Motor neuron (in vitro differentiated cells): ENCODE measurements at places on chromosomes 2 and 18. TPM values are rescaled to one million over a fixed set of nuclear protein-coding genes. Genes with fewer than 3 reads are reported as not detected.

DNA sequence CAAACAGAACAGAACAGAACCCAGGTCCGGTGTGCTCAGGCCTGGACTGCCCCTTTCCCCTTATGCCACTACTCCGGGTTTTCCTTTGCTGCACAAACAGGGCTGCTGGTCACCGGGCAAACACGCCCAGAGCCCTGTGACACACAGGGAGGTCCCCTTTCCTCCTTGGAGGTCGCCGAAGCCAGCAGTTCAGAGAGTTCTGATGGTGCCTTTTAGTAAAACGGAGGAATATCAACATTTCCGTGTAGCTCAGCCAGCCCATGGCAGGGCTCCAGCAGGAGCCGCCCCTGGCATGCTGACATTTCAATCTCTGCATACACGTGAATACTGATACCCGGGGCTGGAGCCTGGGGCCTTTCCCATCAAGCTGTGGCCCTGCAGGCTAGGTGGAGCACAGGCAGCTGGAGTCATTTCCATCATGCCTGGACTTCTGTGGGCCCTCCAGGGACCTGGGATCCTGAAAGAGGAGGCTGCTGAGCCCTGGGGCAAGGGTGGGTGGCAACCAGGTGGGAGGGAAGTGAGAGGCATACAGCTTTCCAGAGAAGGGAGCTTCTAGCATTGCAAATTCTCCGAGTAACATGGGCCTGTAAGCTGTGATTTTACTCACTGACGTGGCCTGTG is 91.4 kb upstream of the PXDN start:
- ATAC-seq, result peak; percentile 34

DNA sequence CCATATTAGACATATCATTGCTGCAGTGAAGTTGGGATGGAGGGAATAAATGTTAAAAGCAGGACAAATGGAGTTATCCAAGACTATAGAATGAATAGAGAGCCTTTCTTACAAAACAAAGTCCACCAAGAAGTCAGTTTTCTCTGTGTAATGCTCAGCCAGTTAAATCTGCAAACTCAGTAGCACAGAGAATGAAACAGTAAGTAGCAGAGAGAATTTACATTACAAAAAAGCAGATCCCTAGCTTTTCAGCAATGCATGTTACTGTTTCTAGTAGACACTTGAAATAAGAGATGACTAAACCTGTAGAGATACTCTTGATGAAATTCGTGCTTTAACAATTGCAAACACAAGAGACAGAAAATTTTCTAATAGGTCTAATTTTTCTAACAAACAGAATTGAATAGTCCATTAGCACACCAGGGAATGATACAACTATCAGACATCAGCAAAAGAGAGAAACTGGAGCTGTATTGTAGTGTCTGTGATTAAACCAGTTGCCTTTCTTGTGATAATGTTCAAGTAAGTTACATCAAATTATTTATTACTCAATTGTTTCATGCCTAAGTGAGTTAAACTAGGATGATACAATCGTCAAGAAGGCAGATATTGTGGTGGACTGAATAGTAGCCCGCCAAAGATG is 322.2 kb upstream of the DDX18 start:
- ATAC-seq, result no peak

GRCh38 chr18:31217038-31217849 is 54.6 kb upstream of the DSC1 start:
- peak; percentile 62 for ATAC-seq

GRCh38 chr2:95270541-95271081 is 3.6 kb upstream of the PROM2 start:
- no peak for ATAC-seq

The C2orf78 gene
- 0.10 and 0.18 TPM in 2 replicates for total RNA-seq

DNA sequence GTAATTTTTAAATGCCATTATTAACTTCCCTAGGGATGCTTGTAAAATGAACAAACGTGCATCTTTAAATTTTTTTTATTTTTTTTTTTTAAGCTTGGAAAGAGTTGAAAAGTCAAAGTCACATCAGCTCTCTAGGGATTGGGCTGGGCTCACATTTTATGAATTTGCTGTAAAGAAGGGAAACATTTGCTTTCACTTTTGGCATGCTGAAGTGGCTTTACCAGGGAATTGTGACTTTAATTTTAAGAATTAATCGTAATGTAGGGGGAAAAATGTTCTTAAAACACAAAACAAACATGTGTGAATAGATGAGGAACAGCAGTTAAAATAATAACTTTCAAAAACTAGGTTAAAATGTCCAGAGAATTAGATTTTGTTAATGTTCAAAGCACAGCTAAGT is 123.0 kb downstream of the AGAP1 start:
- ATAC-seq, result no peak

DNA sequence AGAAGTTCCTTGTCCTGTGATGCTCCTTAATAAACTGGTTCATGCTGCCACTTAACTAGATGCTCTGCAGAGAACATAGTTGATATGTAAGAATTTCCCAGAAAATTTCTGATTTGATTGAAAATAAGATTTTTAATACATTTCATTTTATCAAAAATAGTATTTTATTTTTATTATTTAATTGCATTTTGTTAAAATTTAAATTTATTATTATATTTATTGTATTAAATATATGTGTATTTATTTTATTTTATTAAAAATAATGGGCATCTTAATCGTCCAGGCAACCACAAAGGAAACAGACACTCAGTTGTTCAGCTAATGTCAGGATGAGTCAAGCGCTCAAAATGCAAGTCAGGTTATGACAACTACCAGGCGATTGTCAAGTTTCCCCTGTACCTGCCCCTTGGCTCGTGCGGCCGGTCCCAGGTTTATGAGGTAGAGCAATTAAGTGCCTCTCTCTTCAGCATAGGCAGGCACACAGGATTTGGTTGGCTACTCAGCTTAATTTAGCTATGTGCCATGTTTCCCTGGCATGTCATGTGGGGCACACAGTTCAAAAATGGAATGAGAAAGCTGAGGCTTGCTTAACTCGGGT is 361.2 kb downstream of the RND3 start:
- peak; percentile 11 for ATAC-seq

GRCh38 chr2:226334981-226335720 is 464.5 kb downstream of the IRS1 start:
- ATAC-seq, result no peak

The CRYBA2 gene
- total RNA-seq, result 0.87 TPM in 1 of 2 replicates, not detected in the other

DNA sequence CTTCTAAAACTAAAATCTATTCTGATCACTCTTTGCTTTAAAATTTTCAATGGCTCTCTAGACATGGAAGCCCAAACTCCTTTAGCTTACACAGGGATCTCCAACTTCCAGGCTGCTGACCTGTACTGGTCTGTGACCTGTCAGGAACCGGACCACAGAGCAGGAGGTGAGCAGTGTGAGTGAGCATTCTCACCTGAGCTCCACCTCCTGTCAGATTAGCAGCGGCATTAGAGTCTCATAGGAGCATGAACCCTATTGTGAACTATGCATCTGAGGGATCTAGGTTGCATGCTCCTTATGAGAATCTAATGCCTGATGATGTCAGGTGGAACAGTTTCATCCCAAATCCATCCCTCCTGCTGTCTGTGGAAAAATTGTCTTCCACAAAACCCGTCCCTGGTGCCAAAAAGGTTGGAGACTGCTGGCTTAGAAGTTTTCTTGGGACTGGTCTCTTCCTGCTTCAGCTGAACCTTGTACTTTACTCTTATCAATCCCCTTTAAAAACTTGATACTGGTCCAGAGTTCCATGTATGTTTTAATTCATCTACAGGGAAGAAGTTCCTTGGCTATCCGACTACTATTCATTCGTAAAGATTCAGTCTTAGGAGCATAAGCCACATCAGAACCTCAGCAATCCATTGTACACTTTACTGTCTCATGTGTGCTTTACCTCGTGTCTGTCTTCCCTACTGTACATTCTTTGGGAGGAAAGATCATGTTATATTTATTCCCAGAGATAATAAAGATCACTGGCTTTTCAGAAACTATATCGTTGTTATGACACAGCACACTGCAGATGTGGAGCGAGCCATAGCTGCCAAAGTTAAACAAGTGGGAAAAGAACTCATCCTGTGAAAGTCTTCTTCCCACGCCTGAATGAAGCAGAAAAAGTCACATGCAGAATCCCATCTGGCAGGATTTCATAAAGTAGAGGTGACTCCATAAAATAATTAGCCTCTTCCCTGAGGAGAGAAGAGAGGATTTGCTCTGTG is 183.8 kb downstream of the LRATD1 start:
- no peak for ATAC-seq

DNA sequence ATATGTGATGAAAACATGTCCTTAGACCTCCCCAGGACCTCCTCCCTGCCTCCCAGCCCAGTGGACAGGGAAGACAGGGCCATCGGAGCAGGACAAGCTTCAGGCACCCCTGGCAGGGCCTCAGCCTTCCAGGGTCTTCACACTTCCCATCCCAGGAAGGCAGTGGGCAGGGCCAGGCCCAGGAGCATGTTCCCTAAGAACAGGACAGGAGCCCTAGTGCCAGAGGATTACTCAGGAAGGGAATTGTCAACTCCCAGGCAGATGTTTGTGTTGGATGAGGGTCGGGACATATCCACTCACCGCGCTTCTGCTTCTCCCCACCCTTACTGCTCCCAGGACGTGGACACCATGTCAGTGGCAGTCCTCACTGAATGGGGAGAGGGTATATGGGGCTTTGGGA is 138.9 kb downstream of the TNS1 start:
- no peak for ATAC-seq

GRCh38 chr2:205477016-205477705 is 205.1 kb upstream of the NRP2 start:
- ATAC-seq, result no peak

- peak; percentile 63 for ATAC-seq
Measured at GRCh38 chr2:121104721-121105141, 180.3 kb downstream of the TFCP2L1 start.

The MC4R gene
- total RNA-seq, result 0.41 and 1.0 TPM in 2 replicates

DNA sequence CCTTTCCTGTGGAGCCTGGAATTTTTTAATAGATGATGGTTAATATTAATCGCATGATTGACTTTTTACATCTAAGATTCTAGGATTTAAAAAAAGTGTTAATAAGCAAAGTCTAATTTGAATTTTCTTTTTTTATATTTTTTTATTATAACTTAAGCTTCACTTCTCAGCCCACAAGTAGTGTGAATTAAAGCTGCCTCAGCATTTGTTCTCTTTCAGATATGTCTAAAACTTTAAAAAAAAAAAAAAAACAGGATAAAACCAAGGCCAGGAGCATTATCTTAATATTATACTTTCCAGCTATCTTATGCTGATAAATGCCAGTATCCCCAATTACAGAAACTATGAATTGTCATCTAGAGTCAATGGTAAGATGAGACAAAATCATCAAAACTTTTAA is 109.7 kb downstream of the CD226 start:
- no peak for ATAC-seq

- ATAC-seq, result no peak
Measured at GRCh38 chr2:167484875-167485274, 596.6 kb downstream of the XIRP2 start.

DNA sequence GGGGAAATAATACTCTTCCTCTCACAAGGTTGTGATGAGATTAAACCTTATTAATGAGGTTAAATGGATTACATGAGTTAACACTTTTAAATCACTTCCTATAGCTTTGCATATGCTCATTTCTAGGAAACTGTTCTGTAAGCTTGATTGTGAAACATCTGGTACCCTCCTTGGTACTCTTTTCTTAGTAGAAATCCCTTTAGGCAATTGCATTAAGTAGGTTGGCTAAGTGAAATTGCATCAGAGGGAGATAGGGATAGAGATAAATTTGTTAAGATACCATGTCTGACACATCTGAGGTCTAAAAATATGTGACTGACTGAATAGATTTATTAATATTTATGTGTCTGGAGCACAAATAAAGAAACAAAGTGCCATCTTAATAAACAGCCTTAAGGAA is 275.9 kb upstream of the MAP2 start:
- ATAC-seq, result no peak

DNA sequence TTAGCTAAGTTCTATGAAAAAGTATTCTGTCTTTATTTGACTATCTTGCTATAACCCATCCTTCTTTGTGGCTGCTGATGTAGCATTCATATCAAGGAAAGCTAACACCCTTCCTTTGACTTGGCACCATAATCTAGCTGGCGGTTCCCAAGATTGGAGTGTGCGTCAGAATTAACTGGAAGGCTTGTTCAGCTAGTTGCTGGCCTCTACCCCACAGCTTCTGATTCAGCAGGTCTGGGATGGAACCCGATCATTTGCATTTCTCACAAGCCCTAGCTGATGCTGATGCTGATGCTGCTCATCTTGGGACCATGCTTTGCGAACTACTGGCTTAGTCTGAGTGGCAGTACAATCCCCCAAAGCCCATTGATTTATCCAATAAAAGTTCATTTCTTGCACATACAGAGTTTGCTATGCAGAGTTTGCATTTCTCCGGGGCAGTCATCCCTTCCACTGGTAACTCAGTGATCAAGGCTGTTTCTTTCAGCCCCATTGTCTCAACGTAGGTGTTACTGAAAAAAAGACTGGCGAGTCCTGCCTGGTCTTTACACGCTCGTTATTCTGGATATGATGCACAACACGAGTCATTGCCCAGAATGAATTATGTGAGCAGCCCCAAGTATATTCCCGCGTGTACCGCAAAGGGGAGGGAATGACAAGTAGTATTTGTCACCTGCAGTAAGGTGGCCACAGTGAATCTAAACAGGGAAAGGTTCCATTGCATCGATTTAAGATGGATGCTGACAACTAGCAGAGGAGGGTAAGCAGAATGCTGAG is 96.5 kb downstream of the ZNF532 start:
- no peak for ATAC-seq

DNA sequence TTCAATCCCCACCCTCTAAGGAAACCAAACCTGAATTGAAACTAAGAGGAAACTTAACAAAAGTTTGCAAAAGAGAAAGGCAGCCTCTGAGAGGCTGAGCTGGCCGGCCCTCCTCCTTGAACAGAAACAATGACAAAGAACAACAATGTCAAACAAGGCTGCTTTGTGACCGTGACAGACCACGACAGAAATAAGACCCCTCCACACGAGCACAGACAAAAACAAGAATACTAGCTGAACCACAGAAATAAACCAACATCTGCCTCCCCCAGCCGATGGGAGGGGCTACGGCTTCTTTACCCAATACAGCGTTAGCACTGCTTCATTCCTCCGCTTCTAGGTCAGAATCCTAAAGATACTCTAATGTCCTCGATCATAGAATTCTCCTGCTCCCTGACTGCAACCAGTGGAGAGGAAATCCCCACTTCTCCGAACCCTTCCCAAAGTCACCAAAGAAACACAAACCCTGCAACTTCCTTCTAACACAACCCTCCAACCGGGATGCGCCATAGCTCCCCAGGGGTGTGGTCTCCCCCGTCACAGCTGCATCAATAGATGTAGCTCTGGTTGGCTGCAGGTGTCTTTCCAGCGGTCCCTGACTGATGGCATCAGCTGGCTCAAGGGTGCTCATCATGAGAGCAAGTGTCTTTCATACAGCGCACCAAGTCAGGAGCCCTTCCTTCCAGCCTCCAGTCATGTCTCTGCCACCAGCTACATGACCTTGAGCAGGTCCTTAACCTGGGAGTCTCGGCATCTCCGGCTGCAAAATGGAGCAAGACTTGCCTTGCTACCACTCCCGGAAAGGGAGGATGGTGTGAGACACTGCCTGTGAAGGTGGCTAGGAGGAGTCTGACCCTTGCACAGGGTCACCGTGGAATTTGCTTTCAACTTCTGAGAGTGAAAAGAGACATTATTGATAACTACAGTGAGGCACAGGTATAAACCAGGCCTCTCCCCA is 198.6 kb downstream of the HAUS1 start:
- no peak for ATAC-seq
